ENCODE measurements at places on chromosomes 2 and 18.

- no peak for DNase-seq
Observed at GRCh38 chr2:85394261-85394681, 15.9 kb downstream of the CAPG start.

GRCh38 chr18:37967261-37967660, 401.7 kb upstream of the CELF4 start:
- DNase-seq = no peak

- DNase-seq = no peak
Observed at GRCh38 chr2:241110089-241110606, 8.1 kb upstream of the MTERF4 start.

DNA sequence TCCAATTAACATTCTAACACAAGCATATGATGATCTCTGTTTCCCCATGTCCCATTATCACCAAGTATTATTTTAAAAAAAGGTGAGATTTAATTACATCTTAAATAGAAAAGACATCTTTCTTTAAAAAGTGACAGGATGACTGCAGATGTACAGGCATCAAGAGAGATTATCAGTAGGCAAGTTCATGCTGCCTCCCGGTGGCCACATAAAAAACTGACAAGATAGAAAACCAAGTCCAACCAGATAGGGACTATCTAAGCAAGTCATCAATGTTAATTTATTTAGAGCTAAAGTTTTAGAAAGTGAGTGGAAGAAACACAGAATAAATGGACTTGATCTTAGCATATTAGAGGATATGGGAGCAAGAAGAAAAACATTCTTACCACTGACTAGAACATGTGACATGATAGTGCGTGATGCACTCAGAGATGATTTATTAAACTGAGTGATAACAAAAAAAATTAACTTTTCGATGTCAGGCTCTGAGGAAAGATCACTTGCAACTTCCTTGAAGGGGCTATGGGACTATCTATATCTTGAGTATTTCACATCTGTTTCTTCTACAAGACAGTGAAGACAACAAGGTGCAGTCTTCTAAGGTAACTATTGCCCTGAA, 5.4 kb upstream of the TDRD15 start:
- no peak for DNase-seq

DNA sequence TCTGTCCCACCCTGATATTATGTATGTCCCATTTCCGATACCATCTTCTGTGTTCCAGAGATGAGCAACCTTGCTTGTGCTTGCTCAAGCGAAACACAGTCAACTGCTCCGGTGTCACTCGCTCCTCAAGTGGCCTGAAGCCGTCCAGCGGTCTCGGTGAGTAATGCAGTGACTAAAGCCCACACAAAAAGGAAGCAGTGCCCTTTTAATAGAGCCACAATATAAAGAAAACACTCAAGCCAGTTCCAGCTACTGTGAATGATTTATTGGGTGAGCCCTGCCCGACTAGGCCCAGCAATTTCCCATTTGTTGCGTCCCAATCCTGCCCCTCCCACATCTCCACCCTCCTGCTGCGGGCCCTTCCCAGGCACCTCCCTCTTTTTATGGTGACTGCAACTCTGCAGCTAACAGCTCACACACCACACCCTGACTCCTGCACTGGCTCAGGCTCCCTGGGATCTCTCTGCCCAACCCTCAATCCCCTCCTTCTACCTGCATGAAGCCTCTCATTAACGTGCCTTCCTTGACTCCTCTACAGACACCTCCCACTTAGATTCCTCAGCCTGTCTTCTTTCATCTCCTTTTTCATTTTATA, 44.2 kb upstream of the DSC1 start:
- DNase-seq = no peak

DNA sequence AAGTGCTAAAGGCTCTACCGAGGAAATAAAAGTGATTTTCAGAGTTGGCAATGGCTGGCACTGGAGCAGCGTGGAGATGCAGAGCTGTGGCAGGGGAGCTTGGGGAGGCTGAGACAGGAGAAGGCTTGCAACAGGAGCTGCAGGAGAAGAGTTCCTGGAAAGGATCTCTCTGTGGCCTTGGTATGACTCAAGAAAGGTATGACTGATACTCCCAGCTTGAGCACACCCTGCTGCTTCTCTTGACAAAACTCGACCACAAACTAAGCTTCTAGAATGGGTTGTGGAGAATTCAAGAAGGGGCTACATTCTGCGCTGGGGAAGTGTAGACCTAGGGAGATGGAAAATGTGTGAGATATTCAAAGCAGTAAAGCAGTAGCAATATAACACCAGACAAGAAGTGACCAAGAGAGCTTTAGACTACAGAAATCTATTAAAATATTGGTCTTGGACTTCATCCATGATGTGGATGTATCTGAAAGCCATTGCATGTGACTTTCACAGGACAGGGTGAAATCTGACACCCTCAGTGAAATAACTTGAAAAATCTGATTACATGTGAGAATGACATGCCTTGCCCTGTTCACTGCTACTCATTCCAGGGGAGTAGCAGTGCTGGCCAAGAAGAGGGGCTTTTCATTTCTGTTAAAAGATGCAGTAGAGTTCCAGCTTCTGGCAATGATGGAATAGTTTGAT, 41.5 kb downstream of the SUCLG1 start:
- DNase-seq = no peak

GRCh38 chr2:74741629-74742028, 87.6 kb downstream of the SEMA4F start:
- DNase-seq = no peak

- no peak for DNase-seq
Observed at GRCh38 chr2:186584053-186584452, 5.8 kb upstream of the ITGAV start.

DNA sequence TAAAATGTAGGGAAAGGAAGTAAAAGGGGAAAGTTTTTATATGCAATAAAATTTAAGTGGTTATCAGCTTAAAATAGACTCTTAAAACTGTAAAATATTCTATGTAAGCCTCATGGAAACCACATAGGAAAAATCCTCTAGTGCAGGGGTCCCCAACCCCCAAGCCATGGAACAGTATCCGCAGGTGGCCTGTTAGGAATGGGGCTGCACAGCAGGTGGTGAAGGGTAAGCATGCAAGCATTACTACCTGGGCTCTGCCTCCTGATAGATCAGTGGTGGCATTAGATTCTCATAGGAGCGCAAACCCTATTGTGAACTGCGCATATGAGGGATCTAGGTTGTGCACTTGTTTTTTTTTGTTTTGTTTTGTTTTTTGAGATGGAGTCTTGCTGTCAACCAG, 1409.3 kb upstream of the CDH2 start:
- DNase-seq = no peak

DNA sequence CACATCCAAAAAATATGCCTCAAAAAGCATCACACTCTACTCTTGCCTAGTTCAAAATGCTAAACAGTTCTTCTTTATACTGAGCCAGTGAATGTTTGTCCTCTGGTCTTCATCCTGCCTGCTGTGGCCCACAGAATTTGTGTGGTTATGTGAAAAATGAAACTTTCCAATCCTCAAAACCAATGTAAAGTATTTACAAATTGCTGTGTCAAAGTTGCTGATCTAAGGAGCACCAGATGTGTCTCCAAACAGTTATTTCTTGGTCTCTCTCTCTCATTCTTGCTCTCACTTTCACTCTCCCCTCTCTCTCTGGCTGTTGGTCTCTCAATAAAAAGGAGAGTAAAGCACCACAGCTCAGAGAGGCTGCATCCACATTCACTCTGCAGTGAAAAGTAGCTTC, 23.0 kb downstream of the EPHA4 start:
- peak; percentile 23 for DNase-seq

GRCh38 chr2:50922506-50922905, 109.4 kb downstream of the NRXN1 start:
- DNase-seq = no peak
